ENCODE measurements at places on chromosomes 5 and 9. TPM values are rescaled to one million over a fixed set of nuclear protein-coding genes. Genes with fewer than 3 reads are reported as not detected.

The NPR3 gene
- not detected for total RNA-seq

The PCA3 gene
- not detected for total RNA-seq

The IFNW1 gene
- not detected for total RNA-seq

The PGM5 gene
- not detected for total RNA-seq

The ACTBL2 gene
- not detected for total RNA-seq

The NEURL1B gene
- 0.05 TPM for total RNA-seq

The TRAF1 gene
- total RNA-seq, result 164 TPM

The CCDC152 gene
- total RNA-seq, result 6.6 TPM

The RFX3 gene
- 12.8 TPM for total RNA-seq

The BASP1 gene
- total RNA-seq, result 0.33 TPM

The TMC1 gene
- not detected for total RNA-seq

The PIP5KL1 gene
- total RNA-seq, result 0.90 TPM

All from activated CD4-positive, alpha-beta T cell treated with anti-CD3 and anti-CD28 coated beads, Interleukin-2, amount 10 ng/mL, durations not matched to agents 24 days and 14 days (primary cell).